ENCODE measurements at places on chromosomes 3 and 15.

DNA sequence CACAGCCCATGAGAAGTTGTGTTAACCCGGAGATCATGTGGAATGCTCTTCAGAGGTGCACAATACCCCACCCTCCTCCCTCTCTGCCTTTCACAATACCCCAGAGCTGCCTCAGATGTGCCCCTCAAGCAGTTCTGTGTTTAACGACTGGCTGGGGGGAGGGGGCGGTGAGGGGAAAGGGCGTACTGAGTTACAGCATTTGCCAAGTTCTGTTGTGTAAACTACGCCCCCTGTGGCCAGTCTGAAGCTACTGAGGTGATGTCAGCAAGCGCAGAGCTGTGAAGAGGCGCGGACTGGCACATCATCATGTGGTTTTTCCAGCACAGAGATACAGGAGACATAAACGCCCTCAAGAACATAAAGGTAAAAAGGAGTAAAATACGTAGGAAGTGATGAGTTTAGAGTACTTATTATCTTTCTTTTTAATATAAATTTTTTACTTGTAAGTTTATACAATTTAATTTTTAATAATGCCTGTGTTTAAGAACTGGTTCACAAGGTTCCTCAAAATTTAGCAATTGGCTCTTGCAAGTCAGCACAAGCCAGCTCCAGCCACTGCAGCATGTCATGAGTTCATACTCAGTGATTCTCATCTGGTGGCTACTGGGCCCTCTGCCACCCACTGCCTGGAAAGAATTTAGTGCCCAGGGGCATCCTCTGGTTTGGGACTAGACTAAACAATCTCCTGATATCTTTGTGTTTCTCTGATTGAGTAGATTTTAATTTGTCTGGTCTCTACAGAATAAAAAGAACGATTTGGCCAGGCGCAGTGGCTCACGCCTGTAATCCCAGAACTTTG is 1.7 kb downstream of the EPB42 start:
- DNase-seq, result no peak

DNA sequence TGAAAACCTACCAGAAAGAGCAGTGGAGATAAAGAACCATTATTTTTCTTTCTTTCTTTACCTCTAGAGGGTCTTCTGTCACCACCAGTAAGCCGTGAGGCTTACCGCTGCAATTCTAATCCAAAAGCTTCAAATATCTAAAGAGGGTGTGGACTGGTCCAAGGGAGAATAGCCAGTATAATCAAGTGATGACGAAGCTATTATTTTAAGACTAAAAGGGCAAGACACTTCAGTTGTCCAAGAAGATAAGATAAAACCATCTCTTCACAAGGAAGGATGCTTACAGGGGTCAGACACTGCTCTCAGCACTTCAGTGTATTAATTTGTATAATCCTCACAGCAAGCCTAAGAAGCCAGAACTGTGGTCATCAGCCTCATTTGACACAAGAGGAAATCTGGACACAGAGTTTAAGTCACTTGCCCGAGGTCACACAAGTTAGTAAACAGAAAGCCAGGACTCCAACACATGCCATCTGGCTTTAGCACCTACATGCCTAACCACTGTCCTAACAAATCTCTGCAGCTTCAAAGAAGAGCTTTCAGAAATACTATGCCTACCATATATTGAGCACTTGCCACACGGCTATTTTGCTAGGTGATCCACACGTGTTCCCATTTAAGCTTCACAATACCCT is 14.6 kb downstream of the HDC start:
- no peak for DNase-seq

DNA sequence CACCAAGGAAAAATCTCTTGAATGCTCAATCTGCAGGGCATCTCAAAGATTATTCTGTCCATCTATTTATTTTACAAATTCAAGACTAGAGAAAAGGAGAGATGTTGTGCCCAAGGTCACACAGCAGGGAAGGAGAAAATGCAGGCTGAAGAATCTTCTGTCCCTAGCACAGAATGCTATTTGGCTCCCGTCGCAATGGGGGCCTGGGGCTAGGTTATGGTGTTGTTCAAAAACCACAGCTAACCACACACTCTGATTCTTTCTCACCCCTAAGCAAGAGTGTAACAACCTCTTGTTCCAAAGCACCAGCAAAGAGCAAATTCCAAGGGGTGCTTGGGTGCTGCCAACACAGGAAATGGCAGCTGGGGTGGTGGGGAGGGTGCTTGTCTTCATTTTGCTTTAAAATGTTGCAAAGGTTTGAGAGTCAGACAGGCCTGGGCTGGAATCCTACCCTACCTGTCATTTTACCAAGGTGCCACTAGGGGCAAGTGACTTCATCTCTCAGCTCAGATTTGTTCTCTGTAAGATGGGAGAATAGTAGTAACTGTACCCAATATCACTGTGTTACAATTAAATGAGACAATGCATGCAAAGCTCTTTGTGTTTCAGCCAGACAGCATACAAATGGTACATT is 112.5 kb downstream of the ADAMTS9 start:
- DNase-seq, result no peak

GRCh38 chr3:29279286-29279685 is 1.6 kb upstream of the RBMS3 start:
- no peak for DNase-seq

DNA sequence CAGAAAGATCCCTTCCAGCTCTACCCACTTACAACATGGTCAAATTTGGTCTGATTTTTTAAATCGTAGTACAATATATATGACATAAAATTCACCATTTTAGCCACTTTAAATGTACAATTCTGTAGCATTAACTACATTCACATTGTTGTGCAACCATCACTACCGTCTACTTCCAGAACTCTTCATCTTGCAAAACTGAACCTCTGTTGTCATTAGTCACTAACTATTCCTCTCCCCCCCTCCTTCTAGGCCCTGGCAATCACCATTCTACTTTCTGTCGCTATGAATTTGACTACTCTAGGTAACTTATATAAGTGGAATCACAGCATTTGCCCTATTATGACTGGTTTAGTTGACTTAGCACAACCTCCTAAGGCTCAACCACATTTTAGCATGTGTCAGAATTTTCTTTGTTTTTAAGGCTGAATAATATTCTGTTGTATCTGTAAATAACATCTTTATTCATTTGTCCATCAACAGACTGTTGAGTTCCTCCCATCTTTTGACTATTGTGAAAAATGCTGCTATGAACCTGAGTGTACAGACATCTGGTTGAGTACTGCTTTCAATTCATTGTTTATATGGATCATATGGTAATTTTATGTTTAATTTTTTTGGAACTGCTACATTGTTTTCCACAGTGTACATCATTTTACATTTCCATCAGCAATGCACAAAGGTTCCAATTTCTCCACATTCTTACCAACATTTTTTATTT is 35.5 kb upstream of the CCR2 start:
- no peak for DNase-seq

DNA sequence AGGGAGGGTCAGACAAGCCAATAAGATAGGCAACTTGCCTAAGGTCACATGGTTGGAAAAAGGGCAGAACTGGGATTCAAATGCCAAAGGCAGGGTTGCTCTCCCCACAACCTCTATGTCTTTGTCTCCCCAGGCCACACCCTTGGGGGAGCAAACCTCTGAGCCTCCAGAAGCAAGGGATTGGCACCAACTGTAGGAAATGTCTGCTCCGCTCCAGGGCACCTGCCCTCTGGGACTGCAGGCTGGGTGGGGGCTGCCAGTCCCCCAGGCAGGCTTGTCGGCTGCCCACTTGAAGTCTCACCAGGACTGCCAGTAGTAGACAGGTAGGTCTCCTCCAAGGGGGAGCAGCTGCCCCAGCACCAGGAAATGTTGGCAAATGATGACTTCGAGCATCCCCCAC is 2.0 kb downstream of the FAM3D start:
- DNase-seq, result no peak

DNA sequence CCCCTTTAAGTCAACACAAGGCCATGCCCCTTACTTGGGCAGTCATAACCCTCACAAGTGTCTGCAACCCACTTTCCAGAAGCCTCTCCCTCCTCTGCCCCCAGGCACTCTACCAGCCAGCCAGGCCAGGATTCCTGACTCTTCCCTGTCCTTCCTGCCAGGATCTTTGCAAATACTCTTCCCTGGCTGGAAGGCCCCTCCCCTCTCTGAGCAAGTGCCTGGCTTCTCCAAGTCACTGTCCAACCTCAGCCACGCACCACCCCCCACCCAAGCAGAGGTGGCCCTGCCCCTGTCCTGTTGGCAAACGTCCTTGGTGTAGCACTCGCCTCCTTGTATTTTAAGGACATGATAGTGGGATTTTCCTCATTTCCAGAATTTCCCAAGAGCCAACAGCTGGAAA is 54.7 kb upstream of the USP3 start:
- DNase-seq, result peak; percentile 38

DNA sequence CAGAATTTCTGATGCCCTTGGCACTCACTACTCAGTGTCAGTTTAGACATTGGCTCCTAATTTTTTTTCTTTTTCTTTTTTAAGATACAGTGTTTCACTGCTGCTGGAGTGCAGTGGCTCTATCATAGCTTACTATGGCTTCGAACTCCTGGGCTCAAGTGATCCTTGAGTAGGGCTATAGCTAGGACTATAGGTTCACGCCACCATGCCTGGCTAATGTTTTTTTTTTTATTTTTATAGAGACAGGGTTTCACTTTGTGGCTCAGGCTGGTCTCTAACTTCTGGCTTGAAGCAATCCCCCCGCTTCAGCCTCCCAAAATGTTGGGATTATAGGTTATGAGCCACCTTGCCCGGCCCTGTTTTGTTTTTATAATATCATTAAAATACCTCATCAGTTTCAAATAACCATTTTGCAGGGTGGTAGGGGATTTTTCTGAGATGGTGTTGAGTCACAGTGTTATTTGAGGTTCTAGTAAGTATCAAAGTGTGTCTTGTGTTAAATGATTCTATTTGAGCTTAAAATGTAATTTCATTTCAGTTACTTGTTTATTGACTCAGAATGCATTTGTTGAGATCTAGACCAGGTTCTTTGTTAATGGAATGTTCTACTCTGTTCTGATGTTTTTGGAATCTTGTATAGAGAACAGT is 7.0 kb downstream of the FNDC3B start:
- no peak for DNase-seq

DNA sequence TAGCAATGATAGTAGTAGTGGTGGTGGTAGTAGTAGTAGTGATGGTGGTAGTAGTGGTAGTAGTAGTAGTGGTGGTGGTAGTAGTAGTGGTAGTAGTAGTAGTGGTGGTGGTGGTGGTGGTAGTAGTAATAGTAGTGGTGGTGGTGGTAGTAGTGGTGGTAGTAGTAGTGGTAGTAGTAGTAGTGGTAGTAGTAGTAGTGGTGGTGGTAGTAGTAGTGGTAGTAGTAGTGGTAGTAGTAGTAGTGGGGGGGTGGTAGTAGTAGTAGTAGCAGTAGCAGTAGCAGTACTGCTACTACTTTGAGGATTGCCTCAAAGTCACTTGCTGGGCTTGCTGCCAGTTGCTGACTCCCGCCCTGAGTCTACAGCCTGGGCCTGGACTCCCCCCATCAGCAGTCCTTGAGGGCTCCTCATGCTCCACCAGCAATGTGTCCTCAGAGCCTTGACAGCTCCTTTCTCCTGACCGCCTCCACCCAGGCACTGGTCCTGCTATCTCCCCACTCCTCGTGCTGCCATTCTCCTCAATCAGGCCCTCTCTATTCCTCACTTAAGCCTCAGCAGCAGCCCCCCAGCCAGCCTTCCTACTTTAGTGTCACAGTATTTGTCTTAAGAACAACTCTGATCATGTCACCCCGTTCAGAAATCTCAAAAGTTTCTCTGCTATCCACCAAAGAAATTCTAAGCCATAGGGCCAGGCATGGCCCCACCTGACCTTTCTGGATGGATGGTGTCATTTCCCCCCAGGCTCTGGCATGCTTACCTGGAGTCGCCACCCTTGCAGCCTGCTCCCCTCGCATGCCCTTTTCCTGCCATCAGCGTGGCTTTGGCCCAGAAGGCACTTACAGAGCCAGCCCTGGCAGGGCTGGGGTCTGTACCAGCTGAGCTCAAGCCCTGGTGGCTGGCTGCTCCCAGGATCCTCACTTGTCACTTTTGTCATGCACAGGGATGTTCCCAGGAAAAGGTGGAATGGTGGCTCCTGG is 45.6 kb downstream of the DLEC1 start:
- no peak for DNase-seq

- DNase-seq, result no peak
Observed at GRCh38 chr3:42733501-42734262, 31.1 kb upstream of the HHATL start.

- no peak for DNase-seq
Observed at GRCh38 chr3:31188112-31188511, 293.7 kb upstream of the GADL1 start.

DNA sequence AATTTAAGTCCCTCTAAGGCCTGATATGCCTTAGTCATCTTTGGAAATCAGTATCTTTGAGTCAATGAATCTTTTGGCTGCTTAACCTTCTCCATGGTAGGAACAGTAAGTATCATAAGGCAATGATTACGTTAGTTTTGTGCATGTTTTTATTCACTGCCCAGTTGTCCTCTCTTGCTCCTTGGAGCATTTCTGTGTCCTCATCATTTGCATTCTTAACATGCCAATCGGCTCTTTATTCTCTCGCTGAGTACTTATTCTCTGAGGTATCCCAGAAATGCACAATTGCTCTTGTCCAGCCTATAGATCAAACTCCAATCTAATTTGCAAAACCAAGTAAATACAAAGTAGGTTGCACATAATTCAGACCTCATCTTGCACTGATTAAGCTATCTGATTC is 405.0 kb upstream of the IL12A start:
- DNase-seq, result no peak

- no peak for DNase-seq
Observed at GRCh38 chr15:31293655-31294054, 33.0 kb upstream of the KLF13 start.

GRCh38 chr15:98689431-98689861 is 41.1 kb downstream of the IGF1R start:
- no peak for DNase-seq

- DNase-seq, result no peak
Observed at GRCh38 chr3:13539671-13540070, 9.3 kb upstream of the FBLN2 start.

DNA sequence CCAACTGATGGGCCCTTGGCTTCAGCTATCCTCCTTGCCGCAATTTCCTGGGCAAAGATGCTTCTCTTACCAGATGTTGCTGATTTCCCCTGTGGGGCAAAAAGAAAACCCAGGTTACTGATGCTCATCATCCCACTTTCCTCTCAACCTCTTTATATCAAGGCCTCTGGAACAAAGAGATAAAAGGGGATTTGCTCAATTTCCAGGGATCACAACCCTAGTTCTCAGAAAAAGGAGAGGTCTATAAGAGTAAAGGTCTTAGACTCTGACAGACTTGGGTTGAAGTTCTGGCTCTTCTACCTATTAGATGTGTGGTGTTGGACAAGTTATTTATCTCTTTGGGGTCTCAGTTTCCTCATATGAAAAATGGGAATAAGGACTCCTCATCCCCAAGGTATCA is 8.5 kb downstream of the RPAP1 start:
- DNase-seq, result no peak

GRCh38 chr3:197417441-197417840 is 119.0 kb upstream of the DLG1 start:
- DNase-seq, result peak; percentile 21

GRCh38 chr3:57682284-57682683 is 10.6 kb downstream of the DENND6A start:
- no peak for DNase-seq

- no peak for DNase-seq
Observed at GRCh38 chr3:71497971-71498444, 85.5 kb downstream of the FOXP1 start.

GRCh38 chr3:144295613-144296012 is 324.0 kb downstream of the DIPK2A start:
- DNase-seq, result no peak
